ENCODE measurements at places on chromosomes 16 and 17.

DNA sequence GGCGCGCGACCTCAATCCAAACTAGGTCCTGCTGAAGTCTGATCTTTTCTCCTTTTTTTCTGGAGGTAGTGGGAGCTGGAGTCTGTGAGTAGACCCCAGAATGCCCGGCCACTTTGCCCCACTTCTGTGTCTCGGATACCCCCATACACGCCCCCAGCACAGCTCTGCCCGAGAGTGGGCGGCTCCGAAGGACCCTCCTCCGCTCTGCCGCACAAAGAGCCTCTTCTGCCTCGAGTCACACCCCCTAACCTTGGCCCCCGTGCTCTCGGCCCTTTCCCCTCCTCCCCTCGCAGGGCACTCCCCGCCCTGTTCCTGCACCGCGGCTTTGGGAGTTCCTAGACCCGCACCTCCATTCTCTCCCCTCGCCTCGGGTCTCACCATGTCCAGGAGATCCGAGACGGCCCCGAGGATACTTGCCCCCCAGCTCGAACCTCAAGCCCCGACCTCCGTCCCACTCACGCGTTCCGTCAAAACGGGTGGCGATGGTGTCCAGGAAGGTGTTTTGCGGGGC, 476 bp downstream of the KCNH4 start:
- DNase-seq, result no peak

- DNase-seq, result no peak
These were observed 20.7 kb downstream of the NXN start for GRCh38 chr17:958712-959451.

GRCh38 chr16:2200313-2200712, 3.9 kb upstream of the CASKIN1 start:
- no peak for DNase-seq

DNA sequence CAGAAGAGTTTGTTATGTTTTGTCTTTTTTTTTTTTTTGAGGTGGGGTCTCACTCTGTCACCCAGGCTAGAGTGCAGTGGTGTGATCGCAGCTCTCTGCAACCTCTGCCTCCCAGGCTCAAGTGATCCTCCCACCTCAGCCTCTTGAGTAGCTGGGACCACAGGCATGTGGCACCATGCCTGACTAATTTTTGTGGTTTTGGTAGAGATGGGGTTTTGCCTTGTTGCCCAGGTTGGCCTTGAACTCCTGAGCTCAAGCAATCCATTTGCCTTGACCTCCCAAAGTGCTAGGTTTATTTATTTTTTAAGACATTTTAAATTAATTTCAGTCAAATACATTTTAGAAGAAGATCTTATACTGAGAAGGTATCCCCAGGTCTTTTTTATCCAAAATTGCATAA, 366.7 kb downstream of the KCNJ2 start:
- no peak for DNase-seq

DNA sequence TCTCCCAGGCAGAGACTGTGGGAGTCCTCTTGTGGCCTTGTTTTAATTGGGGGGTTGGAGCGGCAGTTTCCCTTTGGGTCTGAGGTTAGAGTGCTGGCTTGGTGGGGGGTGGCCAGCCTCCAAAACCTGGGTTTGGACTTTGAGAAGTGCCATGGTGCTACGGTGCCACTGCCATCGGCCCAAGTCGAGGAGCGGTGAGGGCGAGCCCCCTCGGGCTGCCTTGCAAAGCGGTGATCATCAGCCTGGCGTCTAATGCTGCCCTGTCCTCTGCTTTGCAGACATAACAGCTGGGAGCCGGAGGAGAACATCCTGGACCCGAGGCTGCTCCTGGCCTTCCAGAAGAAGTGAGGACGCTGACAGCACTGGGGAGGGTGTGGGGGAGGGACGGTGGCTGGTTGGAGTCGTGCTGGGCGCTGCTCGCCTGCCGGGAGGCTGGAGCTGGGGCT, 1.2 kb downstream of the CBX2 start:
- DNase-seq, result no peak

GRCh38 chr17:34671191-34671590, 91.8 kb downstream of the TMEM132E start:
- no peak for DNase-seq
